Stimulated activated CD4-positive, alpha-beta T cell treated with anti-CD3 and anti-CD28 coated beads, Interleukin-4, amount 100 ng/mL, for 1 hour (primary cell): ENCODE measurements at places on chromosomes 3 and 15.

GRCh38 chr15:35566991-35567390 lies 21.0 kb upstream of the DPH6 start:
- DNase-seq: no peak

DNA sequence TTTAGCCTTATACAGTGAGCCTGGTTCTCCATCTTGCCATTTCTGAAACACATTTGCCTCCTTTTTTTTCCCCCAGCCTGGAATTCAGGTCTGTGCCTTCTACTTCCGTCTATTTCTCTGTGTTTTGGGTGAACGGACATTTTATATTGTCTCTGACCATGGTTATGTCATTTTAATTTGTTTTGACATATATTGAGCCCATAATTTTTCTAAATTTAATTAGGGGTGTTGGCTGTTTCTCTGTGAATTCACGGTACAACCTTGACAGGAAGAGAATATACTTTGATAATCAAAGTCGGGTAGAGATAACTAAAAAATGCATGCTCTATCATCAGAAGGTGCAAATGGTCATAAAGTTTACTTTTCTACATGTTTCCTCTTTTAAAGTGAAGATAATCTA lies 361.4 kb downstream of the VGLL3 start:
- DNase-seq: no peak

DNA sequence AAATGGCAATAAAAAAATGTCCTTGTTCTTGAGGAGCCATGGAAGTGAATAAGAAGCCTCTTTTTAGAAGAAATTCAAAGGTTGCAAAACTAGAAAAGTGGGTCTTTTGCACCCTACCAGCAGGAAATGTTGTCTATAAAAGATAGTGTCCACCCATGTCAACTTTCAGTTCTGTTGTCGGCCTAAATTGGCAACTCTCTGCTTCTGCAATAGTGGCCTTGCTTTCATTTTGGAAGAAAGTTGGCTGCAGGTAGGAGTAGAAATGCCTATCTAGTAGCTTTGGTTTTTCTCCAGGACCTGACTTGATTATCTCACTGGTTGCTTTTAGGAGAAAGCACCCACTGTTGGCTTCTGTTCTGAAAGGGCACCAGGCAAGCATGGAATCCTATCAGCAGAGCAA lies 85.4 kb downstream of the TMEM108 start:
- no peak for DNase-seq

- no peak for DNase-seq
Observed at GRCh38 chr3:123019161-123019560, 8.4 kb downstream of the SEMA5B start.

GRCh38 chr15:101434032-101434920 lies 55.2 kb downstream of the PCSK6 start:
- no peak for DNase-seq

- DNase-seq: no peak
Observed at GRCh38 chr3:18544146-18544545, 119.0 kb upstream of the SATB1 start.

DNA sequence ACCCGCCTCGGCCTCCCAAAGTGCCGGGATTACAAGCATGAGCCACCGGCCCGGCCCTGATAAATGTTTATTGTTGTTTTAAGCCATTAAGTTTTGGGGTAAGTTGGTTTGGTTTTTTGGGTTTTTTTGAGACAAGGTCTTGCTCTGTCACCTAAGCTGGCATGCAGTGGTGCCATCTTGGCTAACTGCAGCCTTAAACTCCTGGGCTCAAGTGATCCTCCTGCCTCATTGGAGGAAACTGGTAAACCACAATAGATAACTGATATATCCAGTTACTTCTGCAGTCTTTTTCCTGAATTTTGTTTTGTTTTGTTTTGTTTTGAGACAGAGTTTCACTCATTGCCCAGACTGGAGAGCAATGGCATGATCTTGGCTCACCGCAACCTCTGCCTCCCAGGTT lies 4.2 kb downstream of the SLC25A20 start:
- DNase-seq: no peak

DNA sequence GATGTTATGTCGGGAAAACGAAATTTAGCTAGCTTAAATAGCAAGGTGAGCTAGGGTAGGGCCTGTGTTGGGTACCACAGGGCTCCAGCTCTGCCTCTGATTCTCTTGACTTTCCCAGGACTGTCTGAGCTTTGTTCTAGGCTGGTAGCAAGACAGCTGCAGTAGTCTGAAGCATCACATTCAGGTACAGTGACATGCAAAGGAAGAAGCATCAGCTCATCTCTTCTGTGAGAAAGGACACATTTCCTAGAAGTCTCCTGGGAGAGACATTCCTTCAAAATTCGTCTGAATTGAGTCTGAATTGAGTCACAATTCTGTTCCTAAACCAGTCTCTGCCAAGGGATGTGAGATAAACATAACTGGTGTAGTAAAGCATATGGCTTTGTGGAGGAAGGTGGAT lies 8.5 kb upstream of the UBXN7 start:
- no peak for DNase-seq

DNA sequence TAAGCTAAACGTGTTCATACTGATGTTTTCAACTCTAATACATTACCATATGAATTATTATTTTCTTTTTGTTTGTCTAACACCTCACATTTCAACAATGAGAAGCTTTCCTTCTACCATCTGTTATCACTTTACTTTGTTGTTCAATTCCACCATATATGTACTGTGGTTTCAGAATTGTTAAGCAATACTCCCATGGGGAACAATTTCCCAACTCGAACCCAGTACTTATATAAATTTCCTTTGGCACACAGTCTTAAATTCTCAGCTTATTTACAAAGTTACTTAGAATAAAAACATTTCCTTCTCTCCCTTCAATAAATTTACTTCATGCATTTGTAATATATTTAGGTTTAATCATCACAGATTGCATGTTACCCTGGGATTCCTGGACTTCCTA lies 1764.4 kb downstream of the OTOL1 start:
- DNase-seq: no peak

- peak; percentile 63 for DNase-seq
Observed at GRCh38 chr15:56919031-56919608, 676 bp downstream of the TCF12 start.

GRCh38 chr15:40340038-40340739 lies 550 bp downstream of the CCDC9B start:
- DNase-seq: no peak

- DNase-seq: no peak
Observed at GRCh38 chr3:14231998-14232501, 53.4 kb downstream of the LSM3 start.

DNA sequence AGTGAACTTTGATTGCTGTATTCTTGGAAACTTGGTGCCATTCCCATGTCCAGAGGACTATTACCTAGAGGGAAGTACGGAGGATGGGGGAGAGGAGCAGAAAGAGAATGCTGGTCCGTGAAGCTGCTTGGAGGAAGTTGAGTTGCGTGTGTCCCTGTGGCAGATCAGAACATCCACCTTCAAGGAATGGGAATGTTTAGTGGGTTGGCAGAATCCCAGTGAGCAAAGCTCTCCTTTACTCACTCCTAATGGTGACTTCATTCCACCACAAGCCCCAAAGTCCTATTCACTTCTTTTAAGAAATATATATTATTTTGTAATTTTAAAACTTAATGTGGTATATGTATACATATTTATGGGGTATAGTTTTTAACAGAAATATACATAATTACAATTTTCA lies 247.8 kb upstream of the FEZF2 start:
- no peak for DNase-seq

DNA sequence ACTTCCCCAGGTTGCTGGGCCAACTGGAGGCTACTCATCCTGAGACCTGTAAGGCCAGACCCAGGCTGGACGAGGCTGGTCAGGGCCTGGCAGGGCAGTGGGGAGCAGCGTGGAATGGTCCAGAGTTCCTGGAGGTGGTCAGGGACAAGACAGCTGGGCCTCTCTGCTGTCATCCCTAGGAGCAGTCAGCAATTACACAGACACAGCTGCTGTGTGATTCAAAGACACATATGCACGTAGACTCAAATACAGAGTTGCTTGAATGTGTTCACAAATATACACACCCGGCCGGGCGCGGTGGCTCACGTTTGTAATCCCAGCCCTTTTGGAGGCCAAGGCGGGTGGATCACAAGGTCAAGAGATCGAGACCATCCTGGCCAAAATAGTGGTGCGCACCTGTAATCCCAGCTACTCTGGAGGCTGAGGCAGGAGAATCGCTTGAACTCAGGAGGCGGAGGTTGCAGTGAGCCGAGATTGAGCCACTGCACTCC lies 1.5 kb upstream of the CD276 start:
- no peak for DNase-seq

DNA sequence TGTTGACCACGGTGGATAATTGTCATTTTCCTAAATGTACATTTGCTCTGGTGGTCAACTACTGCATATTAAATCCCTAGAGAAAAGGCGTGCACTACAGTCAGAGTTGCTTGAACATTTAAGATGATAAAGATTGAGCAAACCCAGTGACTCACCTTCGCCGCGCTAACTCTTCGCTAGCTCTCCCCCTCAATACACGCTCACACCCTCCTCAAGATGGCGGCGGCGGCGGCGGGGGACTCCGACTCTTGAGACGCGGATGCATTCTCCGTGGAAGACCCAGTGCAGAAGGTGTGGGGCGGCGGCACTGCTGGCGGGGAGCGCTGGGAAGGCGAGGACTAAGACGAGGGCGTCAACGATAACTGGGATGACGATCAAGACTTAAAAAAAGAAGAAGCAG lies 79.8 kb upstream of the PFN2 start:
- DNase-seq: no peak

DNA sequence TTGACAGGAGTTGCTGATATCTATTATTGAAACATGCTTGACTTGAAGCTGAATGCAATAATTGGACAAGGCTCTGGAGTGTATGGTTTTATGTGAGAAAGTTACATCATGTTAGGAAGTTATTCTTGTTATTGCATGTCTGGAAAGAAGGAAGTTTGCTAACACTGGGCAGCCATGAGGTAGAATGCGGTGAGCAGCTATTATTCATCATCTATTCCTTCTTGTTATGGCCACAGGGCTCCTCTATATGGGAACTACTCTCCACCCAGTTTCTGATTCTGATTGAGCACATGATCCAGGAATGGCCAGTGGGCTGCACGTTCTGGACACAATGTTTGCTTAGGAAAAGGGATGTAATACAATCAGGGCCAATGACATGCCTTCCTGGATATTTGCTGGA lies 37.8 kb upstream of the SCN5A start:
- DNase-seq: no peak

DNA sequence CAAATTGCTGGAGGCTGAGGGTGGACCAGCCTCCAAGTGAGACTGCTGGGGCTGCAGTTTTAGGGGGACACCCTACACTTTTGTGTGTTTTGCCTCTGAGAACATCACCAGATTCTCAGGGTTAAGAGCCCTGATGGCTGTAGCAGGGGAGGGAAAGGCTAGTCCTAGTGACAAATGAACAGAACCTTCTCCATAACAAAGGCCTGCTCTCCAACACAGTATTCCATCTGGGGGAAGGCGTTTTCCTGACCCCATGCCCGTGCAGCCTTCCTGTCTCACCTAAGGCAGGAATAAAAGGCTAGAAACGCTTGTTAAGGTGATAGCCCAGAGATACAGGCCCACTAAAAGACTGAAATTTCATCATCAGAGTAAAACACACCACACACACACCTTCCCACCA lies 50.2 kb upstream of the NSMCE3 start:
- no peak for DNase-seq

- no peak for DNase-seq
Observed at GRCh38 chr15:58438956-58439355, 7.2 kb downstream of the LIPC start.

GRCh38 chr3:49901366-49902339 lies 2.0 kb downstream of the MST1R start:
- DNase-seq: no peak

DNA sequence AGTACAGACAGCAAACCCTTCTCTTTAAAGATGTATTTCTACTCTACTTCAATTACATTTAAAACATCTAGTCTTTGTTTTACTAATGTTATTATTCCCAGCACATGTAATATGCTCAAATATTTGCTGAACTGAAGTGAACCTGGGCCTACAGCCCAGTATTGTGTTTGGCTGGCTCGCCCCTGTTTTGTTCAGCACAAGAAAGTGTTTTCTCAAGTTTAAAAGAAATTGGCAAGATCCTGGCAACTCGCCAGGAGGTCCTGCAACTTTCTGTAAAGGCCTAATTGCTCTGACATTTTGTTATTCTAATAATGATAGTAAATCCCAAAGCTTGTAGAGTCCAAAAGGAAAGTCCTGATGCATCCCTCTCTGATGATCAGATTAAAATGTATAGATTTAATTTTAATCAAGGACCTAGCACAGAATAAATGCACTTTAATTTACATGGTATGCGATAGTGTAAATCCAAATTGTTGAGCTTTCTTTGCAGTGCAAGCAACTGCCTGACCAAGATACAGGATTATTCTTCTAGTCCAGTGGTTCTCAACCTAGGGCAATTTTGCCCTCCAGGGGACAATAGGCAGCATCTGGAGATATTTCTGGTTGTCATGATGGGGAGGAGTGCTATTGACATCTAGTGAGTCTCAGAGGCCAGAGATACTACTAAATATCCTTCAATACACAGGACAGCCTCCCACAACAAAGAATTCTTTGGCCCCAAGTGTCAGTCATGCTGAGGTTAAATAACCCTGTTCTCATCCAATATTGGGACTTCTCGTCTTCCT lies 35.7 kb upstream of the TMOD3 start:
- DNase-seq: no peak

DNA sequence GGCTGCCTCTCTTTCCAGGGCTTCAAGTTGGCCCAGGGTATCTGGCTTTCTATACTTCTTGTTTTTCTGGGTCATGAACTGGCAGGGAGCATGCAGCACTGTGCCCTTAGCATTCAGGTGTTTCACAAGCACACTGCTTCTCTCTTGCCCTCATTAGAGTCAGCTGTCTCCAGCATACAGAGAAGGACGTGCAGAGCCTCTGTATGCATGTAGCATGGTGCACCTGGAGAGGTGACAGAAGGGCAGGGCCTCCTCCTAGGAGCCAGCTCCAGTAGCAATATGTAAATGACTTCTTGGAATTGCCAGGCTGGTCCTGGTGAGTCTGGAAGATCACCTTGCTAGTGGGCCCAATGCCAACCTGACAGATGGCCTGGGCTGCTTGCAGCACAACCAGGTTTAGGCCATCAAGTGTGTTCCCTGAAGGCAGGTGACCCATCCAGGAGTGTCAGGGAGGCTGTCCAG lies 44.8 kb upstream of the ATP2C1 start:
- DNase-seq: no peak

- no peak for DNase-seq
Observed at GRCh38 chr3:117719316-117719926, 1009.8 kb downstream of the TUSC7 start.

GRCh38 chr15:45523166-45523460 lies 558 bp upstream of the SLC30A4 start:
- no peak for DNase-seq

DNA sequence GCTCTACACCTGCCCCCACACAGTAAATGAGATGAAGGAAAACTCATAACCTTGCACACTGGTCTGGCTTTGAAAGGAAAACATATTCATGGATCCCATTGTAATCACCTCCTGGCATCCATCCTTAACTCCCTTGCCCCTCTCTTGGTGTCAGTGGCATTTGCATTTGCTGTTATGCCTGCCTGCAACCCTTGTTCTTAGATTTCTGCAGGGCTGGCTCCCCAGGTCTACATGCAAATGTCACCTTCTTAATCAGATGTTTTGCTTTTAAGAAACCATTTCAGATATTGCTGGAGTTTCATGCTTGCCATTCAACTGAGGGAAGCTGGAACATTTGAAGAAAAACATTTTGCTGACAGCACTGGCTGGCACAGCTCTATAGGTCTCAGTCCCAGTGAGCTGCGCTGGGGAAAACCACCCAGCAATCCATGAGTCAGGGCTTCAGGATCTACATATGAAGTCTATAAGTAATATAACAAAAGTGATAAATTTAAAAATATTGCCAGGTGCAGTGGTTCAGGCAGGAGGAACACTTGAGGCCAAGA lies 19.1 kb downstream of the LRRC2 start:
- DNase-seq: no peak
